Right atrium auricular region (tissue), 2 donors: ENCODE measurements at places on chromosomes 7 and 10. TPM values are rescaled to one million over a fixed set of nuclear protein-coding genes. Genes with fewer than 3 reads are reported as not detected.

GRCh38 chr10:119412244-119413092 is 130.1 kb downstream of the RGS10 start:
- DNase-seq: peak; percentile 77
- H3K27ac ChIP-seq: peak overlapping the region; percentile 65
- H3K4me1 ChIP-seq: peaks cover 72% of the 10 kb centered on the region
- H3K4me3 ChIP-seq: no peak overlapping the region
- H3K27me3 ChIP-seq: no peaks in the 10 kb centered on the region
- H3K36me3 ChIP-seq: no peaks in the 10 kb centered on the region

- H3K27me3 ChIP-seq: no peaks in the 10 kb centered on the region
- no peaks in the 10 kb centered on the region for H3K4me1 ChIP-seq
- H3K4me3 ChIP-seq: no peak overlapping the region
- DNase-seq: no peak
- H3K27ac ChIP-seq: no peak overlapping the region
Observed at GRCh38 chr10:118072840-118073239, 26.1 kb upstream of the RAB11FIP2 start.

GRCh38 chr7:87170828-87171227 is 18.6 kb downstream of the DMTF1 start:
- H3K36me3 ChIP-seq: peaks cover 98% of the 10 kb centered on the region
- H3K27me3 ChIP-seq: no peaks in the 10 kb centered on the region

DNA sequence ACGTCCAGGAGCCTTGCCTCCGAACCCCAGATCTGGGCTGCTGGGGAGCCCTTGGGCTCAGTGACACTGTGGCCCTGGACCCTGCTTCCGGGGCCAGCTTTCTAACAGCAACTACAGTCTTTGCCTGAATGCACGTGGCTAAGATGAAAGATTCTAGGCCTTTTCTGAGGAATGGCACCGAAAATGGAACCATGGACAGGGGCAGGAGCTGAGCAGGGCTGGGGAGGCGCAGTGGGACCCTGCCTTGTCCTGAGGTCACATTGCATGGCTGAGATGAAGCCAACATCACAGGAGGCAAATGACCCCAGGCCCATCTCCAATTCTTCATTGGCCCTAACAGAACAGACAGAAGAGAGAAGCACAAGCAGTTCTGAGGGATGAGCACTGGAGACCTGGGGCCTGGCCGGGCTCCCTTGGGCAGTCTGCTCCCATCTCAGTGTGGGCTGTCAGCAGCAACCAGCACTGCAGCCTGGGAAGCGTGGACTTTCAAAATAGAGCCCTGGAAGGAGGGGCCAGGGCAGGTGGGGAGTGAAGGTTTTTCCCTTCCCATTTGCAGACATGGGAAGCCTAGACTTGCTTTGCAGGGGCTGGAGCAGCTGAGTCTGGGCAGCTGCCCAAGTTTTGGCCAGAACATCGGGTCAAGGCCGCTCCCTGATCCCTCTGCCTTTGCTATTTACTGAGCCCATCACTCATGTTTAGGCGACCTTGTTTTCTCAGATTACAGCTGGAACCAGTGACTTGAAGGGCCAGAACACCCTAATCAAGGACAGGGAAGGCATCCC is 114.4 kb upstream of the TCERG1L start:
- no peaks in the 10 kb centered on the region for H3K4me1 ChIP-seq
- H3K27ac ChIP-seq: no peak overlapping the region
- H3K36me3 ChIP-seq: no peaks in the 10 kb centered on the region
- no peak for DNase-seq
- H3K4me3 ChIP-seq: no peak overlapping the region

LRRC18 gene
- not detected for total RNA-seq

MMD2 gene
- total RNA-seq: not detected

GRCh38 chr10:103120546-103120945 is 72.5 kb downstream of the NT5C2 start:
- H3K4me1 ChIP-seq: peaks cover 48% of the 10 kb centered on the region
- no peak overlapping the region for H3K4me3 ChIP-seq
- H3K27ac ChIP-seq: no peak overlapping the region
- no peaks in the 10 kb centered on the region for H3K36me3 ChIP-seq
- no peaks in the 10 kb centered on the region for H3K27me3 ChIP-seq

DNA sequence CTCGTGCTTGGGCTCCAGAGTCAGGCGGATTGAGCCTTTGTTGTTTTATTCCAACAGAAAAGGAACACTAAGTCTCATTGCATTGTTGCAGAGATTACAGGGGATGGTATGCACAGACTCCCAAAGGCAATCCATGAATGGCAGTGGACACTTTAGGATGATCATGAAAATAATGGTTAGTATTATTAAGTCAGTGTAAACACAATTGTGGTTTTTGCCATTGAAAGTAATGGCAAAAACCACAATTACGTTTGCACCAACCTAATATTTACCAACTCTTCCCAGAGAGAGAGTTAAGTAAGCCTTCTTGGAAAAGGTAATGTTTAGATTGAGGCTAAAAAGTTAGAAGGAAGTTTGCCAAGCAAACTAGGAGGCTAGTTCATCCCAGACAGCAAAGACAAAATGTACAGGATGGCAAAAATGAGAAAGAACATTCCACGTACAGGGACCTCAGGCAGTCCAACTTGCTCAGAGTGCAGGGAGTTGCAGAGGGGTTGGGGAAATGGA is 72.9 kb upstream of the AMPH start:
- H3K4me3 ChIP-seq: no peak overlapping the region
- H3K4me1 ChIP-seq: no peaks in the 10 kb centered on the region
- no peak overlapping the region for H3K27ac ChIP-seq
- no peaks in the 10 kb centered on the region for H3K36me3 ChIP-seq
- no peak for DNase-seq

DNA sequence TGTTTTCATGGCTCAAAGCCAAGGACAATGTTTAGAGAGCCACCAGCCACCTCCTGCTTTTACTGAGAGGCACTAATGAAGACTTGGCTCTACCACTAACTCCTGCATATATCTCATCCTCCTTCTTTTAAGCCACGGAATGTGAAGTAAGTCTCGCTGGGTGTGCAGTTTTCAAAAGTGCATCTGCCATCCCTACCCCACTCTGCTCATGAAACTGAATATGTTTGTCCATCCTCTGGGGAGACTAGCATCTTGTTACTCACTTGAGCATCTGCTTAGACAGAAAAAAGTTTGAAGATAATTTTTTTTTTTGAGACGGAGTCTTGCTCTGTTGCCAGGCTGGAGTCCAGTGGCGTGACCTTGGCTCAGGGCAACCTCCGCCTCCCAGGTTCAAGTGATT is 40.8 kb downstream of the EPDR1 start:
- no peaks in the 10 kb centered on the region for H3K36me3 ChIP-seq
- H3K4me1 ChIP-seq: no peaks in the 10 kb centered on the region
- H3K4me3 ChIP-seq: no peak overlapping the region
- no peak for DNase-seq

DNA sequence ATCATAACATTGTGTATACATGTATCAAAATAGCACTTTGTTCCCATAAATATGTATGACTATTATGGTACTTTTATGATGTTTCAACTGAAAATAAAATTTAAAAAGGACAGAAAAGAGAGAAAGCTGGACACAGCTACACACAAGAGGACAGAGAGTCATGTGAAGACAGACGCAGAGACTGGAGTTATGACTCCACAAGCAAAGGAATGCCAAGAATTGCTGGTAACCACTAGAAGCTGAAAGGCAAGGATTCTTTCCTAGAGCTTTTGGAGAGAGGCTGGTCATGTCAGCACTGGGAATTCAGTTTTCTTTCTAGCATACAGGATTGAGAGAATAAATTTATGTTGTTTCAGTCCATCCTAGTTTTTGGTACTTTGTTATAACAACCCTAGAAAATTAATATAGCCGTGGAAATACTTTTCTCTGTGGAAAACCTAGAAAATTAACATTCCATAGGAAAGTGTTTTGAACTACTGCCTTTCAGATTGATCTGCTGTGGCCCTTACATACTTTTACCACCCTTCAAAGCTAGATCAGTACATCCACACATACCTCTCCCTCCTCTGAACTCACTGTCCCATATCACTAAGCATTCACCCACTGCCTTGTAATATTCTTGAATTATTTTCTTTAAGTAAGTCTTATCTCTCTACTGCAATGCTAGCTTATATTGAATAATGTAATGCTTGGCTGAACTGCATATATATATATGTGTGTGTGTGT is 575.3 kb downstream of the IPMK start:
- H3K4me1 ChIP-seq: no peaks in the 10 kb centered on the region
- no peaks in the 10 kb centered on the region for H3K27me3 ChIP-seq
- no peaks in the 10 kb centered on the region for H3K36me3 ChIP-seq
- no peak for DNase-seq

ASZ1 gene
- not detected for total RNA-seq

ANXA8 gene
- total RNA-seq: 10.3 TPM

- no peaks in the 10 kb centered on the region for H3K4me1 ChIP-seq
- H3K27me3 ChIP-seq: no peaks in the 10 kb centered on the region
- no peak overlapping the region for H3K27ac ChIP-seq
Observed at GRCh38 chr10:11913079-11913641, 90.0 kb downstream of the PROSER2 start.

SPRN gene
- not detected for total RNA-seq

GRCh38 chr10:1613511-1613910 is 123.8 kb downstream of the ADARB2 start:
- no peak overlapping the region for H3K4me3 ChIP-seq
- no peaks in the 10 kb centered on the region for H3K27me3 ChIP-seq
- H3K4me1 ChIP-seq: peaks cover 6% of the 10 kb centered on the region
- peak; percentile 30 for DNase-seq
- H3K36me3 ChIP-seq: no peaks in the 10 kb centered on the region
- no peak overlapping the region for H3K27ac ChIP-seq

RAB19 gene
- total RNA-seq: not detected

- no peak for DNase-seq
- no peaks in the 10 kb centered on the region for H3K27me3 ChIP-seq
- H3K4me1 ChIP-seq: peaks cover 24% of the 10 kb centered on the region
- H3K27ac ChIP-seq: peak overlapping the region; percentile 78
- no peak overlapping the region for H3K4me3 ChIP-seq
Observed at GRCh38 chr10:122234416-122234815, 36.7 kb upstream of the BTBD16 start.

GRCh38 chr7:94422827-94423460 is 28.2 kb downstream of the COL1A2 start:
- no peaks in the 10 kb centered on the region for H3K27me3 ChIP-seq
- no peak overlapping the region for H3K27ac ChIP-seq
- H3K36me3 ChIP-seq: peaks cover 60% of the 10 kb centered on the region

GRCh38 chr7:144255471-144255897 is 9.1 kb downstream of the OR2A7 start:
- H3K4me1 ChIP-seq: no peaks in the 10 kb centered on the region
- H3K36me3 ChIP-seq: no peaks in the 10 kb centered on the region
- H3K4me3 ChIP-seq: no peak overlapping the region
- H3K27me3 ChIP-seq: no peaks in the 10 kb centered on the region
- H3K27ac ChIP-seq: no peak overlapping the region
- DNase-seq: no peak

GRCh38 chr10:62422068-62422590 is 48.0 kb downstream of the ZNF365 start:
- H3K27ac ChIP-seq: no peak overlapping the region
- no peak overlapping the region for H3K4me3 ChIP-seq
- H3K27me3 ChIP-seq: no peaks in the 10 kb centered on the region

DNA sequence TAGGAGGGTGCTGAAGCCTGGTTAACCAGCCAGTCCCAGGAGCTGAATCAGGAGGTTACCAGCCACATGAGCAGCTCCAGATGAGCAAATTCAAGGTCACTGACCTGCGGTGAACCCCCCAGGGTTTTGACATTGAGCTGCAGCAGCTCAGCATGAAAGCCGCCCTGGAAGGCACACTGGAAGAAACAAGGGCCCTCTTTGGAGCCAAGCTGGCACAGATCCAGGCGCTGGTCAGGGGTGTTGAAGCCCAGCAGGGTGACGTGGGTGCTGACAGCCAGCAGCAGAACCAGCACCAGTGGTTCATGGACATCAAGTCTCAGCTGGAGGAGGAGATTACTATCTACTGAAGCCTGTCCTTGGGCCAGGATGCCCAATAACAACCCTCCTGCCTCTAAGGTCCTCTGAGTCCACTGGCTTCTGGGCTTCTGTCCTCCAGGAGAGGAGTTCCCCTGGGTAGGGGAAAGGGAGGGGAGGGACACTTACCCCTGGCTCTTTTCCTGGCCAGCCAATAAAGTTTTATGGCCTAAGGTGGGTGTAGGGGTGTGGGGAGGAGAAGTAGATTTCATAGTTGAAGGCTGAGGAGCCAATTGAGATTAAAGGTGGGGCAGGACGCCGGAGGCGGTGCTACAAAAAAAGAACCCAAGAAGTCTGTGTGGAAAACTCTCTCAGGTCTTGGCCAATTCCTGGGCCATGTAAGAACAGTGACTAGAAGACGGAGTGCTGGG is 29.4 kb upstream of the ATOH7 start:
- H3K36me3 ChIP-seq: no peaks in the 10 kb centered on the region
- no peaks in the 10 kb centered on the region for H3K4me1 ChIP-seq
- H3K27me3 ChIP-seq: no peaks in the 10 kb centered on the region
- no peak overlapping the region for H3K27ac ChIP-seq

DNA sequence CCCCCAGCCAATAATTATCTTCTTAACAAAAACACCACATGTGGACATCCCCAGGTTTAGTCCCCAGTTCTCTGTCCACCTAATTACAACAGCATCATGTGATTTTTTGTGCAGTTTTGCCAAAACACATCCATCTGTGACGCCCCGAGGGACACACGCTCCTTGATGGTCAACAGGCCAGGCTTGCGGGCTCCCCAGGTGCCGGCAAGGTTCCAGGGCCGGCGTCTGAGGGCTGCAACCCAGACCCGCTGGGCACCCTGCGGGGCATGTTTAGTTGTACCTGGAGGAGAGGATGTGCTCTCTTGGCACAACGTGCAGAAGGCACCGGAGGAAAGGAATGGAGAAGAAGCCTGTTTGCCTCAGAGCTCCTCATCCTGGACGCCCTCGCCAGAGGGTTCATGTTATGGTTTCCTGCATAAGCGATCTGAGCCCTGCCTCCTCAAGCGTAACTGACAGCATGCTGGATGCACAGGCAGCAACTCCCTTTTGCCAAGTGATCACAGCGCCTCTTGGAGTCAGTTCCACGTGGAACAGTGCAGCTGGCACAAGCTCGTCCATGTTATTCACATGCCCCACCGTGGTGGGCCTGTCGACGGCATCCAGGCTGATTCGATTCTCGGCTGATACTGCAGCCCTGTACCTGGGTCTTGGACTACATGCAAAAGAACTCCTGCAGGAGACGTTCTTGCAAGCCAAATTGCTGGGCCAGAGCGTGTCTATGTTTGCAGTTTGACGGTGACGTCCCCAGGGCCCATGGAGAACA is 41.6 kb downstream of the JAKMIP3 start:
- DNase-seq: peak; percentile 53
- no peaks in the 10 kb centered on the region for H3K36me3 ChIP-seq
- no peaks in the 10 kb centered on the region for H3K27me3 ChIP-seq
- no peak overlapping the region for H3K4me3 ChIP-seq
- H3K4me1 ChIP-seq: no peaks in the 10 kb centered on the region
- no peak overlapping the region for H3K27ac ChIP-seq

DNA sequence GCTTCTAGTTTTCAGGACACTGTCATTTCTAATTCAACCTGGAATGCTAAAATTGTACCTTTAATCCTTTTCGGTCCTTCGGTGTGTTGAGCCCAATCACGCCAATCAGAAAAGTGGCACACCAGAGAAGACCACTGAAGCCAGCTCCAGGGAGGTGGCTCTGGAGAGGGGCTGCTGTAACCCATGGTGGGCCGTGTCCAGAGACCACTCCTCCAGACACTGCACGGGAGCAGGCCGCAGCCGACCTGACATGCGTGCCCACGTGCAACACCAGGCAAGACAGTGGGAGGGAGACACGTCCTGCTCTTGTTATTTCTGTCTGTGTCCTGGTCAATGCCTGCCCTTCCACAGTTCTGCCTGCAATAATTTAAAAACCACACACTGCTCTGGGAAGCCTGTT is 246.1 kb downstream of the ZMYND11 start:
- no peak overlapping the region for H3K4me3 ChIP-seq
- H3K4me1 ChIP-seq: no peaks in the 10 kb centered on the region
- H3K27ac ChIP-seq: no peak overlapping the region
